Uterus (tissue), 4 donors: ENCODE measurements at places on chromosomes 13 and 19. TPM values are rescaled to one million over a fixed set of nuclear protein-coding genes. Genes with fewer than 3 reads are reported as not detected.

Gene CLDND2
- not detected for total RNA-seq

Gene NXNL1
- total RNA-seq = not detected

Gene APOC1
- 3.5 TPM for total RNA-seq

Gene ZNF844
- total RNA-seq = 12.8 TPM

DNA sequence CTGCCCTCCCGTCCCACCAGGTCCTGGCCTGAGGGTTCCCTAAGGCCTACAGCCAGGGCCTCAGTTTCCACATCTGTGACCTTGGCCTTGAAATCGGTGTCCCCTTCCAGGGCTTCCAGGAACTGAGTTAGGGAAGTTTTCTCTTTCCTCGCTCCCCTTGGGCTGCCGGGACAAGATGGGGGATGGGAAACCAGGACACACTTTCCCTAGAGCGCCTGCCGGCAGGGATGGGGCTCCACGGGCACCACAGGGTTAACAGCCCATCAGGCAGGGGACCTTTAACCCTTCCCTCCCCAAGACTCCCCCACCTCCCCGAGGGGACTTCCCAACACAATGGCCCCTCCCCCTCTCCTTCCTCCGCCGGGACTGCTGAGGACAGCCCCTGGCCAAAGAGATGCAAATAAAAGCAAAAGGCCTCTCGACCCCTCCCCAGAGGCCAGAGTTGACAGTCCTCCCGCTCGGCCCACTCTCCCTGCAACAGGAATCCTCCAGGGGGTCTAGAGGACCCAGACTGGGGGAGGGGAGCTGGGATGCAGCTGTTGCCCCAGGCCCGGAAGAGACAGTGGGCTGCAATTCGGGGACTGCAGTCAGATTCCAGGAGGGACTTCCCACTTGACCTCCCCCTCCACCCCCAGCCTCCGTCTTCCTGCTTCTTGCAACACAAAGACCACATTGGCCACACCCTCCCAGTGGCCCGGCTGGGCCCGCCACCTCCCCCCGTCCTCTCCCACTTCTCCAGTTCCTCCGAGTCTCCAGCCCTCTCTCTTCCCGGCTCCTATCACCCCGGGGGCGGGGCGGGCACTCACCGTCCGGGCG is 3.4 kb downstream of the BBC3 start:
- DNase-seq = peak; percentile 93

- no peak for DNase-seq
Measured at GRCh38 chr19:8167985-8168384, 18.6 kb upstream of the FBN3 start.

GRCh38 chr19:57559008-57559403 is 657 bp downstream of the ZNF550 start:
- no peak for DNase-seq

GRCh38 chr19:42658076-42658475 is 63.4 kb upstream of the CEACAM8 start:
- no peak for DNase-seq

- DNase-seq = peak; percentile 85
Measured at GRCh38 chr19:44745341-44745831, 3.1 kb upstream of the BCL3 start.
